ENCODE measurements at places on chromosomes 4 and X. TPM values are rescaled to one million over a fixed set of nuclear protein-coding genes. Genes with fewer than 3 reads are reported as not detected.

GRCh38 chr4:113162089-113162488 lies 112.6 kb downstream of the ANK2 start:
- DNase-seq = peak; percentile 8

DNA sequence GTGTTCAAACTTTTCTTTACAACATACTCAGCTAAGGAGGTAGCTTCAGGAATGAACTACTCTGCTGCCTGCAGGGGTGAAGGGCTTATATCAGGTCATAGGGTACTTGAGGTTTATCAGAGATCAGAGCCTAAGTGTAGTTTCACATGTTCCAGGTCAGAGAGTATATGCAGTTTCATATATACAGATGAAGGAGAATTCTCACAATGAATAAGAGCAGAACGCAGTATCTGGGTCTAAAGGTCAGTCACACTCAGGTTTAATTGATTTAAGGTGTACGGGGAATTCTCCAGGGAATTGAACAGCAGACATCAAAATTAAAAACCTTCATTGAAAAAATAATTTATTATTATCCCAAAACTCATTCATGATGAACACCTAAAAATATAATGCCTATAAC lies 700.6 kb downstream of the TECRL start:
- DNase-seq = no peak

DNA sequence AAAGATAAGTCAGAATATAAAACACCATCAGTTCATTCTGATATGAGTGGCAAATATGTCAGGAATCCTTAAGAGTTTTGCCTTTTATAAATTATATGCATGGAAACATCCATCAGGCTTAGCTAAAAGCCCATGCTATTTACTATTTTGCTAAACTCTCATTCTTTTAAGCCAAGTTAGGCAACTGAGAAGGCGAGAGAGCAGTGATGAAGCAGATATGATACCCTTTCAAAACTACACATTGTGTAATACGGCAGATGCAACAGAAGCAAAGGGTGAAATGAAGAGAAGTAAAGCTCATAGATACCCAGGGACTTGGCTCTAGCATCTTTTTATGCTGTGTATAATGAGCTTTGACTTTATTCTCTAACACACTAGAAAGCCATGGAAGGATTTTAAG lies 95.8 kb downstream of the SLIT2 start:
- DNase-seq = no peak

GRCh38 chr4:62288808-62289541 lies 1088.8 kb downstream of the ADGRL3 start:
- DNase-seq = no peak

Gene CFI
- 1.1 TPM for total RNA-seq

Gene FGA
- total RNA-seq = not detected

- DNase-seq = no peak
Measured at GRCh38 chrX:47992095-47992380, 11.8 kb downstream of the ZNF182 start.

Gene GYG2
- total RNA-seq = 7.2 TPM

Gene RAP1GDS1
- 50.2 TPM for total RNA-seq

Gene CFAP47
- total RNA-seq = 0.26 TPM

- no peak for DNase-seq
Measured at GRCh38 chr4:23516716-23517115, 373.1 kb downstream of the PPARGC1A start.

- no peak for DNase-seq
Measured at GRCh38 chr4:83208371-83209365, 75.9 kb downstream of the COQ2 start.

DNA sequence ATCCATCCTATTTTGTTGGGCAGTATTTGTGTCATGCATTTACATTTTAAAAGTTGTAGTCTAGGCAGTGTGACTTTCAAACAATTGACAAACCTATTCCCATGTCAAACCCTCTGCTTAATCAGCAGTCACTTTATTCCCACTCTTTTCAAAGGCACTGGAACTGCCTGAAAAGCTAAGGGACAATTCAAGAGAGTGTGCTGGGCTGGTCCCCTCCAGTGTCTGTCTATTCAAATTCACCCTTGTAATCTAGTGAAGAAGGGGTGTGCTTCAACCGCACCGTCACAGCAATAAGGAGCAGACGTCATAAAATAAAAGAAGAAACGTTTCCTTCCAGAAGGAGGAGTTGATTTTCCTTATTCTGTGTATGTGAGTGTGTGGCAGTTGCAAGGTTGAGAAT lies 197.0 kb upstream of the MAD2L1 start:
- no peak for DNase-seq

GRCh38 chr4:103272174-103272573 lies 74.0 kb upstream of the CENPE start:
- DNase-seq = no peak

- DNase-seq = no peak
Measured at GRCh38 chr4:20019310-20020015, 232.2 kb upstream of the SLIT2 start.

- no peak for DNase-seq
Measured at GRCh38 chr4:141130947-141131605, 2.2 kb downstream of the RNF150 start.

Gene VSIG4
- total RNA-seq = not detected

GRCh38 chrX:78661836-78662235 lies 2.7 kb upstream of the RTL3 start:
- no peak for DNase-seq

Gene ZNF518B
- 20.2 TPM for total RNA-seq
